ENCODE measurements at places on chromosomes 5 and 9.

DNA sequence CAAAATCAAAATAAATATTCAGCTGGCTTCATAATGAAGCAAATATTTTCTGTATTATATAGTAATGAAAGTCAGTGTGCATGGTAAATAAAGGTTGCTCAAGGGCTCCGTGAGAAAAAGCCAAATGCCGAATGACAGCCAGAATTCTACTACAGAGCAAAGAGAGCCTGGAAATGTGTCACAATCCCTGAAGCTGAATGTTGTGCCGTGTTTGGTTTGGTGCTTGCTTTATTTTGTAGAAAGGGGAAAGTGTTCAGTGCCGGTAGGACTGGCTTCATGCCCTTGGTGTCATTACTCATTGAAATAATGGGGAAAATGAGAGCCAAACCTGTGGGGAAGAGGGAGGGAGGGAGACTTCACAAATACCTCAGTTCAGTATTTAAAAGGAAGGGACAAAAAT lies 26.8 kb upstream of the ADAMTSL1 start:
- DNase-seq = peak; percentile 79

- DNase-seq = no peak
Measured at GRCh38 chr9:79688363-79688762, 116.6 kb downstream of the TLE4 start.

GRCh38 chr5:53023969-53024368 lies 34.8 kb downstream of the ITGA2 start:
- no peak for DNase-seq

- DNase-seq = no peak
Measured at GRCh38 chr5:65880496-65881072, 45.8 kb upstream of the ERBIN start.

DNA sequence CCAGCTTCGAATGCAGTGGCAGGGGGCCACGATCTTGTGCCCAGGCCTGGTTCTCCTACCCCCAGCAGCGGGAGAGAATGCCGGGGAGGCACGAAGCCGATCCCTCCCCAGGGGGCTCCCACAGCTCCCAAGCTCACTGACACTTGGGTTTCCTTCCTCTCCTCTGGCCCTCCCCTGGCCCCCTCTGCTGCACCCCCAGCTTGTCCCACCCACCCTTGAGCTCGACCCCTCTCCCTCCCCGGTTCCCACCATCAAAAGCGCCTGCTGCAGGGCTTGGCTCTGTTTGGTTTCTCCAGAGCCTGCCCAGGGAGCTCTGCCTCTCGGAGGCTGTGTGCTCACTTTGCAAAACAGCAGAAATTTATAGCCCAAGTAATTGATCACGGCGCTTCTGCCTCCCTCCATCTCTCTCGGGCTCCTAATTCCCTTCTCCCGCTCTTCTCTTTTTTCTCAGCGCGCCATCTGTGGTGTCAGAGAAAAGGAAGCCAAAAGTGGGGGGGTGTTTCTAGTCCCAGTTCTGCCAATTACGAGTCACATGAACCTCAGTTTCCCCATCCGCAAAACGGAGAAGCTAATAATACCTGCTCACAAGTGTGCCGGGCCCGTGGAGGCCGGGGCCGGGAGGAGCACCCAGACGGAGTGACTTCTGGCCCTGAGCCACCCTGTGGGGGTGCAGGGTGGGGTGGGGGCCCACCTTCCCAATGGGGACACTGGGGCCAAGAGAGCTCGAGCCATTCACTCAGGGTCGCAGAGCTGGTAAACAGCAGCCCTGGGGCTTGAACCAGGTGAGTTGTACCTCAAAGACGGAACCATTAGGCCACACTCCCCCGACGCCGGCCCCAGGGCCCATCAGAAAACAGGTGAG lies 141.2 kb upstream of the IER5L start:
- DNase-seq = peak; percentile 65

DNA sequence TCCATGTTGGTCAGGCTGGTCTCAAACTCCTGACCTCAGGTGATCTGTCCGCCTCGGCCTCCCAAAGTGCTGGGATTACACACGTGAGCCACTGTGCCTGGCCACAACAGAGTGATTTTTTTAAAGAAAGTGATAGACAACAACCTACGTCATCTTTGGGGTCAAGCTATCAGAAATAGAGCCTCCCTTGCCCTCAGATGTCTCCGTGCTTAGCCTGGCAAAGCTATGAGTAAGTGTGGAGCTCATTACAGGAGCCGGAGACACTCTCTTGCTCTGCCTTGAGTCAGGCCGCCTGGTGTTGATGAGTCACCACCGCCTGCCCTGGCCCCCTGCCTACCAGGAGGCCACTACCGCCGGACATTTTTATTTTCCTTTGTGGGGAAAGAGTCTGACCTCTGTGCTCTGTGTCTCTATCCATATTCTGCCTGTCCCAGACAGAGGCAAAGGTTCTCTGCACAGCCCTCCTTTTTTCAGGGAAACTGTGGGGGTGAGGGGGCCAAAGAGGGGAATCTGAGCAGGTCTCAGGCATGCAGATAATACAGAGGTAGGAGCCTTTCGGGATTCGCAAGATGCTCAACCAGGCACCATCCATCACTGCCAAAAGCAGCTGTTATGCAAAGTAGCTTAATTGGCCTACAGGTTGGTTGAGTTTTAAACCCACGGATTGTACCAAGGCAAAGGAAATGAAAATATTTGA lies 123.7 kb upstream of the CPEB4 start:
- DNase-seq = peak; percentile 91

DNA sequence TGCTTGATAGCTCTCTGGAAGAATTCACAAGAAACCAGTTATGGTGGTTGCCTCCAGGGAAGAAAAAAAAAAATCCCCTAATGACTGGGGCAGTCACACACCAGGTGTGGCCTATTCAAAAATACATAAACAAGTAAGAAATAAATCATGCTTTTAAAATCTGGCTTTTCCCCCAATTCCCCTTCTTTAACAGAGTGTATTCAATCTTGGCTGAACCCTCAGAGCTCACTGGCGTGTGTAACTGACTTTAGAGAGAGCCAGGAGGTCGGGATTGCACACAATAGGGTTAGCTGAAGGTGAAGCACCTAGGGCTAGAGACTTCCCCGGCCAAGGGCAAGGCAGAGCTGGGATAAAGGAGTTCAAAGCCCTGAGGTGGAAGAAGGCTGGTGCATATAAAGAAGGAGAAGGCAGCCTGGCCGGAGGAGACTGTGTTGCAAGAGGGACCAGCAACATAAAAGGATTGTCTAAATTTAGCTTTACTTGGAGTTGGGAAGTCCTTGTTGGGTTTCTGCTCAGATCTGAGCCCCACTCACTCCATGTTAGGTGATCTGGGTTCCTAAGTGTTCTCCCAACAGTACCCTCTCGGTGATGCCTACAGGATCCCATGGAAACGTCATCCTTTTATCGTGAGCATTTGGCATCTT lies 19.7 kb downstream of the FNBP1 start:
- DNase-seq = peak; percentile 84

DNA sequence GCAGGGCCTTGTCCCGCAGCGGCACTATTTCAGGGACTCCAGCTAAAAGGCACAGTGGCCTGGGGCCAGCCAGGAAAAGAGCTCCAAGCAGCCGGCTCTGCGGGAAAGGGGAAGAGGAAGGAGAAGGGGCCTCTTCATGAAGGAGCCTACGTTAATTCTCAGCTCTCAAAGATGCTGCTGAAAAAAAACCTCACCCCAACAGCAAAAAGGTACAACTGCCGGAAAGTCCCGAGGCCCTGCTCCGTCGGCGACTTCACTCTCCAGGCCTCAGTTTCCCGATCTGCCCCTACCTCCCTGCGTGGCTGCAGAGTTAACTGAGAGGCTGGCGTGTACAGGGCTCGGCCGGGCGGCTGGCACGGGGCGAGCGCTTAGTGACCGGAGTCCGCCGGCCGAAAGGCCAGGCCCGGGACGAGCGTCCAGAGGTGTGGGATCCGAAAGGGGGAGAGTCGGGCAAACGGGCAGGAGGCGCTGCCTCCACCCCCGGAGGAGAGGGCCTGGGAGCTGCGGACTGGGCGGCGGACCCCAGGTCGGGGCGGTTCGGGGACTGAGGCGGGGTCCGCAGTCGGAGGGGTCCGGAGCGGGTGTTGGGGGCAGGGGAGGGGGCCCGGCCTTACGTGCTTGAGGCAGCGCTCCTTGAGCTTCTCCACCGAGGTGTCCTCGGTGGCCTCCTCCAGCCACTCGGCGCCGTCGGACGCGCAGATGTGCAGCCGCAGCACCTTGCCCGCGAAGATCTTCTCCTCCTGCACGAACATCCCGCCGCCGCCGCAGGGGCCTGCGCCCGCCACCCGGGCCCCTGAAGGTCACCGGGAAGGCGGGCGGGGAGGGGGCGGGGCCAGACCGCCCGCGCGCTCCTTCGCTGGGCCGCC lies 529 bp downstream of the UBAC1 start:
- DNase-seq = no peak

DNA sequence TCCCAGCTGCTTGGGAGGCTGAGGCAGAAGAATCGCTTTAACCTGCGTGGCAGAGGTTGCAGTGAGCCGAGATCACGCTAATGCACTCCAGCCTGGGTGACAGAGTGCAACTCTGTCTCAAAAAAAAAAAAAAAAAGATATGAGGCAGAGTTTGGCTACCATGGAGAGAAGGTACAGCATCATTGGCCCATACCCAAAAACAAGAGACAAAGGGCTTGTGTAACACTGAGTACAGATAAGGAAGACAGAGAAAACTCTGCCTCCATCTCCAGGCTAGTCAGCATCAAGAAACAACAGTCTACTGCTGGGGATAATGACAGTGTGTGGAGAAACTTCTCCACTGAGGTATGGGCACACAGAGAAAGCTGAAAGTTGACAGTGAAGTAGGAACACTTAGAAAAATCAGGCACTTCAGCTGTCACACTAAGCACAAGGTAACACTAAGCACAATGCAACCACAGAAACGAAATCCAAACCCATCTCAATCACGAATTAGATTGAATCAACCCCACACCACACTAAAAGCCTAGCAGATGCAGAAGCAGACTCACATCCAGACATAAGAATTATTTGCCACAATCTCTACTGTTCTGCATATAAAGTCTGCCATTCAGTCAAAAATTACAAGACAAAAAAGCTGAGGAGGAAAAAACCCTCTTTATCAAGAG lies 10.5 kb downstream of the PJA2 start:
- DNase-seq = no peak

GRCh38 chr5:72355706-72356299 lies 35.6 kb downstream of the PTCD2 start:
- DNase-seq = no peak

- DNase-seq = no peak
Measured at GRCh38 chr9:97907046-97907445, 15.3 kb downstream of the TRMO start.

DNA sequence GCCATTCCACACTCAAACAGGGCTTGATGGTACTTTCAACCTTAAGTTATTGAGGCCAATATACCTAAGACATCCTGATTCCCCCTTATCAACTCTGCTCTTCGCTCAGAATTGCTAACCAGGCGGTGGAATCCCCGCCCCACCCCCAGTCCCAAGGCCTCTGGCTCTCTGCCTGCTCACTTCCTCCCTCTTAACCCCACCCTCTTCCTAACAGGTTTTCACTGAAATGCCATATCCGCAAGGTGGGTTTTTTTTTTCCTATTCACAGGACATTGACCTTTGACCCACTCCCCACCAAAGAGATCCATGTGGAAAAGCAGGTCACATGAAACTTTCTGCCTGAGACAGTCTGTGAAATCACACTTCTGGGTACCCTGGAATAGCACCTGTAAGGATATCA lies 66.6 kb upstream of the IFNK start:
- no peak for DNase-seq

DNA sequence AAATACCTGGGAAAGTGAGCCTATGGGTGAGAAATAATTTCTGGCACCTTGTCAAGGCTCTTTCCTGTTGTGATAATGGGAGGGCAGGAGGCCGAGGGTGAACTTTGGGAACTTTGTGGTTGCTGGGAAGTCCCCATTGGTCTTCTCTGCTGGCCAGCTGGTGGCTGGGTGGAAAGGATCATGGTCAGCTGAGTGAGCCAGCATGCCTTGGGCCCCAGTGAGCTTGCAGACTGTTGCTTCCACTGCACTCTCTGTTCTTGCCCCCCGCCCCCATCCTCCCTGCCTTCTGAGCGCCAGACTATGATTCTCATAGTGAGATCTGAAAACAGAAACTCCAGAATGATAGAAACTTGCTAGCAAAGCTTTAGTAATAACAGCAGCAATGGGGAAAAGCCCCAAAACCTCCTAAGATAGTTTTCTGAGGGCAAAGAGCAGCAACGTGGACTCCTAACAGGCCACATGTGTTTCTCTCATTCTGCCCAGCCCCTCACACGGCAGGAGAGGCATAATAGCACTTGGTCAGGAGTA lies 139.2 kb upstream of the SMARCA2 start:
- no peak for DNase-seq

GRCh38 chr5:159844267-159845121 lies 71.8 kb upstream of the ADRA1B start:
- no peak for DNase-seq

- DNase-seq = no peak
Measured at GRCh38 chr5:60993875-60994571, 49.0 kb downstream of the NDUFAF2 start.

- no peak for DNase-seq
Measured at GRCh38 chr9:366620-367019, 152.0 kb downstream of the DOCK8 start.

DNA sequence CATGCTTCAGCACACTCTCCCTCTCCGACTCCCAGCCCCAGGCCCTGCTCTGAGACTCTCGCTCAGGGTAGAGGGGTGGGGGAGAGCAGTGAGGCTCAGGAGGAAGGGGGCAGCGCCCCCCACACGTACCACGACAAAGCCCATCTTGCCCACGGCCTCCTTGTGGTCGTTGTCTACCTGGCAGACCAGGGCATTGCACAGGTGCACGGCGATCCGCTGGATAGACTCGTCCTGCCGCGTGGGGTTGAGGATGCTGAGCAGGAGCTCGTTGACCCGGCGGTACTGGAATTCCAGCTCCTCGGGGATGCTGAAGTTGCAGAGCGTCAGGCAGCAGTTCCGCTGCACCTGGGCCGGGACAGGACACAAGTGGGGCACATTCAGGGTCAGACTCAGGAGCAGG lies 18.5 kb upstream of the ZDHHC12 start:
- DNase-seq = no peak

DNA sequence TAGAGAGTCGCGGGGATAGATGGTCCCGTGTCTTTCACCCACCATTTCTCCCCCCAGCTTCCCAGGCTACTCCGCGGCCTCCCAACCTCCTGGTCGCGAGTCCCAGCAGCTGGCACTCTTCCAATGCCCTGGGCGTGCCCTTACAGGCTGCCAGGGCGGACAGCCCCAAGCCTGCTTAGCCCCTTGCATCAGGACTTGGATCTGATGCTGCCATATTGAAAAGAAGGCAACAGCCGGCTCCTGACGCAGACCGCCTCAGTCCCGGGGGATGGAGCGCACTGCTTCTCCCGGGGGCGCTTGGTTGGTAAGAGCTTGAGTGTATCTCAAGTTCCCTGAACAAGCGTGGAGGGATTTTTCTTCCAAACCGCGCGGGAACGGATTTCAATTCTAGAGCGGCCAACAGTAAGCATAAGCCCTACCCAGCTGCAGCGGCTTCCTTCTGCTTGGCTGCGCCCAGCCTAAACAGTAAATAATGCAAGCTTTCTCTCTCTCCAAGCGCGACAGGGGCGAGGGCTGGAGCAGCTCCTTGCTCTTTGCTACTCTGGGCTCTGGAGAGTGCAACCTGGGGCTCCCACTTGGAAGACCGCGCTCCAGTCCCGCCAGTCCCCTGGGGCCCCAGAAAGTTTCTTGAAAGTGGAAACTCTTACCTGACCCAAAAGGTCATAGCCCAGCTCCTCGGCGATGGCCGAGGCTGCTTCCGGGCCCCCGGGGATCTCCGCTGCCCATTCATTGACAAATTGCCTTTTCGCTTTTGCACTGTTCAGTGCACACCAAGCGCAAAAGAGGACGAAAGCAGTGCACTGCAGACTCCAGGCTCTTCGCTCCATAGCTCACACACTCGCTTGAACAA lies 607 bp downstream of the PCSK1 start:
- DNase-seq = no peak

Measured in sigmoid colon (tissue), 7 donors.